NCI-H146 (cell line): ENCODE measurements at places on chromosomes 2 and 18.

GRCh38 chr2:150676747-150677383 lies 189.4 kb upstream of the RND3 start:
- DNase-seq = no peak

DNA sequence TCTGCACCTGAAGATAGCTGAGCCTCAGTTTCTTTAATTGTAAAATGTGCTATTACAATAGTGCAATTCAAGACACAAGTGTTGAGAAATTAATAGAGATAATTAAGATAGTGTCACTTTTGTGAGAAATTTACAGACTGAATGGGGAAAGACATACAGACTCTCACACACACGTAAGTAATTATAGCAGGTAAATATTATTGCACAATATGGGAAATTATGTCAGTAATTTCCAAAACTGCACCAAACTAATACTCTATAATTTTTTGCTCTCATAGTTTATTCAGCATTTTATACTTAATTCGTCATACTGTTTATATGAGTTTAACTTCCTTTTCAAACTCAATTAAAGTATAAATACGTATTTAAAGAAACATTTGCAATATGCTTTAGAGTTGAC lies 124.9 kb upstream of the GYPC start:
- DNase-seq = no peak

- no peak for DNase-seq
These were observed 100.2 kb downstream of the TWIST2 start for GRCh38 chr2:238947920-238948710.

GRCh38 chr2:239664216-239664810 lies 263.5 kb upstream of the HDAC4 start:
- DNase-seq = no peak

- no peak for DNase-seq
These were observed 54.6 kb downstream of the LANCL1 start for GRCh38 chr2:210421916-210422315.

DNA sequence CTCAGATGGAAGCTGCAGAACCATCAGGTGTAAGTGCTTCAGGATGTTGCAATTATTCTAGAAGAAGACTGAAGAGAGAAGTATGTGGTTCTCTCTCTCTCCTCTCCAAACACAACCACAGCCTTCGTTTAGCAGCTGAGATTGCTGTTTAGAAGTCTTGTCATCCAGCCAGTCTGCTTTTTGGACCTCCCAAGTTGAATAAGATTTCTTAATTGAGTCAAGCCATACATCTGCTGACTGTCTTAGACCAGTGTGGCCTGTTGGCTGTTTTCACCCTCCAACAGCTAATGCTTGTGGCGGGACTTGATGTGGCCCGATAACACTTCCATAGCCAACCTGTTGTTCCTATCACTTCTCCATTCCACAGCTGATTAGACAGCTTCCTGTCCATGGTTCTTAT lies 91.3 kb upstream of the TMEM17 start:
- DNase-seq = no peak

DNA sequence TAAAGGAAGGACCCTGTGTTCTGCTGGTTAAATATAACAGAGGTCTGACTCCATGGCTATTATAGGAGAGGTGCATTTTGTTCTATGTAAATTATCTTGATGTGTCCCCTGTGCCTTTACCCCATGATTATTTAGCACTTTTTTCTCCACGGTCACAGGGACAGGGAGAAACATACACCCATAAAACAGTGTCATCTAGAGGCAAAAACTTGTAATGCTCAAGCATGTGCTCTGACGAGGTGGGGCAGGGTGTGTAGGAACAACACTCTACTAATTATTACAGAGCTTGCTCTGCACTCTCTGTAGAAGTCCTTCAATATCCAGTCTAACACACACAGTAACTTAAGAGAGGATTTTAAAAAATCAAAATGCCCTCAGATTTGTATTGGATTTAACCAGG lies 187.9 kb downstream of the NEDD4L start:
- peak; percentile 28 for DNase-seq
